Stimulated activated naive CD8-positive, alpha-beta T cell treated with anti-CD3 and anti-CD28 coated beads, Interleukin-15, Interleukin-2, amounts not matched to agents 100 U/mL and 50 U/mL, for 24 hours (primary cell): ENCODE measurements at places on chromosomes 6 and 20.

DNA sequence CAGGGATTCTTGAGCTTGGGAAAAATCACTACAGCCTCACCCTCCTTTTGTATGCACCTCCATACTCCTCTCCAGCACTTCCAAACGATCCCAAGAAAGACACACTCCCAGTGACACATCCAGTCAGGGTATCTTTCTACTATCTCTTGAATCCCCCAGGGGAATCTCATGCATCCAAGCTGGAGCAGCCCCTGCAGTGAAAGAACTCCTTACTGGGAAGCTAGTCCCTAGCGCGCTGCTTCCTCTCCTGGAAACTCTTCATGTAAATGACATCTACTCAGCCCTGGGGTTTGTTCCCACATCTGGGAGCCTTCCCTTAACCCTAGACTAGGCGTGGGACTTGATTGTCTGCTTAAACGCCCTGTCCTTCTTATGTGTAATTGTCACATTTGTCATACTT is 329.1 kb upstream of the QKI start:
- DNase-seq = no peak

DNA sequence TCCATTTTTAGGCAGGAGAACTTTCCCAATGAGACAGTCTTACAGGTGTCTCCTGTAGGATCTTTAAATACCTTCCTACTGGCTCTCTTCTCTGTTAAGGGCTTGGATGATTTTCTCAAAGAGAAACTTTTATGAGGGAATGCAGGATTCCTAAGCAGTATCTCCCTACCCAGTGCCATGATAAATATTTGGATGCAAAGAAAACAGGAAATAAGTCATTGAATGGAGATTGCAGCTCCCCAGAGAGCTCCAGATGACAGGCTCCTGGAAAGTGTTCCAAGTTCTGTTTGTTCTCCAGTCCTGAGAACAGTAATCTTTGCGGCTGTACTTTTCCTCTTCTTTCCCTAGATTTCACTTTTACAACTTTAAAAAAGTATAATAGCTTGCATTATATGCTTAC is 2.4 kb upstream of the SCGN start:
- DNase-seq = no peak

GRCh38 chr6:4308364-4308763 is 173.0 kb upstream of the ECI2 start:
- DNase-seq = no peak

- no peak for DNase-seq
Observed at GRCh38 chr6:44567406-44567805, 179.9 kb downstream of the CDC5L start.

DNA sequence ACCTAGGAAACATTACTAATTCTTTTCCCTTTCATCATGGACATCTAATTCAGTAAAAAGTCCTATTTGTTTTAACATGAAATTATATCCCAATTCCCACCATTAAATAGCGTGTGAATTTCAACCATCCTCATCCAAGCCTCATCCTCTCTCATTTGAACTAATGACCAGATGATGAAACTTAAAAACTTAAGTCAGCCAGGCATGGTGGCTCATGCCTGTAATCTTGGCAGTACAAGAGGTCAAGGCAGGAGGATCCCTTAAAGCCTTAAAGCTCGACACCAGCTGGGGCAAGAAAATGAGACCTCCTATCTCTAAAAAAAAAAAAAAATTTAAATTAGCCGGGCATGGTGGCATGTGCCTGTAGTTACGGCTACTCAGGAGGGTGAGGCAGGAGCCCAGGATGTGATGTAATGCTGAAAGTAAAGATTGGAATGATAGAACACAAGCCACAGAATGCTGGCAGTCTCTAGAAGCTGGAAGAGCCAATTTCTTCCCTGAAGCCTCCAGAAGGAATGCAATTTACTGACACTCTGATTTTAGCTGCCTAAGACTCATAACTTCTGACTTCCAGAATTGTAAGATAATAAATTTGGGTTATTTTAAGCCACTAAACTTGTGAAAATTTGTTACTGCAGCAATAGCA is 27.1 kb upstream of the HAO1 start:
- DNase-seq = no peak
